Esophagus squamous epithelium (tissue), 5 donors: ENCODE measurements at places on chromosomes 16 and 17.

- no peak for DNase-seq
These were observed 8.4 kb downstream of the SLC16A5 start for GRCh38 chr17:75096082-75096625.

DNA sequence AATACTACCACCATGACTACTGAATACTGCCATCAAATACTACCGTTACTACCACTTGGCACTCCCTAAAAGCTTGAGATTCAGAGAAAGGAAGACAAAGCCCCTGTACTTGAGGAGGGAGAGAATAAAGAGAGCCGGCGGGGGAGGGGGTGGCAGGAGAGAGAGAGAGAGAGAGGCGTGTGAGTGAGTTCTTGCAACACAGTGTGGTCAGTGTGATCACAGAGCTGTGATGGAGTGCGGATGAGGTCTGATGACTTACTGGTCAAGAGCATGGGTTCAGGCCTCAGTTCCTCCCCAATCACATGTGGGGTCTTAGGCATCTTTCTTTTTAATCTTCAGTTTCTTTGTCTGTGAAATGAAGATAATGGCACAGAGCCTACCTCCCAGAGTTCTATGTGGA lies 19.2 kb downstream of the PRKCB start:
- no peak for DNase-seq

GRCh38 chr17:50382931-50383330 lies 9.9 kb downstream of the EME1 start:
- no peak for DNase-seq

- DNase-seq: no peak
These were observed 18.0 kb upstream of the KCNJ18 start for GRCh38 chr17:21674242-21674731.

DNA sequence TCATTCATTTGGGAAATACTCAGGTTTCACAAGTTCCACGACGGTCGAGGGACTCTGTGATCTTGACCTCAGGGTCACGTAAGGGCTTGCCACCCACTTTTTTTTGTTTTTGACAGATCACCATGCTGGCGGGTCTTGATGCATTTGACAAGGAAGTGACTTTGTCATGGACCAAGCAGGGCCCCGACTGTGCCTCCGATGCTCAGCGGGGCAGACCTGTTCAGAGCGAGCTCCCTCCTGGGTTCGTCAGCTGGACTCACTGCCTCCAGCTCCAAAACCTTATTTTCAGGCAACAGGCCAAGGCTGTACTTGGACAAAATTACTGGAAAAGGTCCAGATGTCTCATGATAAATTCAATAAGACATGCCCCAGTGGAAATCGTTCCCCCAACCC lies 9.0 kb upstream of the CLEC18A start:
- no peak for DNase-seq

DNA sequence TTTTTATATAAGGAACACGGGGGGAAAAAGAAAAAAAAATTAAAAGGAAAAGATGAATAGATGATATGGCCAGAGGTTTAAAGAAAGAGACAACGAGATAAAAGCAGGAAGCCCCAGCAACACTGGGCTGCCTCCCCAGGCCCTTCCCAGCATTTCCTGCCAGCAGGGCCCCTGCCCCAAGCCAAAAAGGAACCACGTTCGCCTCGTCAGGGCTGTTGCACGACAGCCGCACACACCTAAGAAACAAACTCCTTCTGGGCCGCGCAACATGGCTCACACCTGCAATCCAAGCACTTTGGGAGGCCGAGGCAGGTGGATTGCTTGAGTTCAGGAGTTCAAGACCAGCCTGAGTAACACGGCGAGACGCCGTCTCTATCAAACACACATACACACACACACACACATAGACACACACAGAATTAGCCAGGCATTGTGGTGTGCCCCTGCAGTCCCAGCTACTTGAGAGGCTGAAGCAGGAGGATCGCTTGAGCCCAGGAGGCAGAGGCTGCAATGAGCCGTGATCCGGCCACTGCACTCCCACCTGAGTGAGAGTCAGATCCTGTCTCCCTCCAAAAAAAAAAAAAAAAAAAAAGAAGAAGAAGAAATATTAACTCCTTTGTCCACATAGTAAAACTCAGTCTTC lies 83.0 kb downstream of the ANKRD11 start:
- no peak for DNase-seq

DNA sequence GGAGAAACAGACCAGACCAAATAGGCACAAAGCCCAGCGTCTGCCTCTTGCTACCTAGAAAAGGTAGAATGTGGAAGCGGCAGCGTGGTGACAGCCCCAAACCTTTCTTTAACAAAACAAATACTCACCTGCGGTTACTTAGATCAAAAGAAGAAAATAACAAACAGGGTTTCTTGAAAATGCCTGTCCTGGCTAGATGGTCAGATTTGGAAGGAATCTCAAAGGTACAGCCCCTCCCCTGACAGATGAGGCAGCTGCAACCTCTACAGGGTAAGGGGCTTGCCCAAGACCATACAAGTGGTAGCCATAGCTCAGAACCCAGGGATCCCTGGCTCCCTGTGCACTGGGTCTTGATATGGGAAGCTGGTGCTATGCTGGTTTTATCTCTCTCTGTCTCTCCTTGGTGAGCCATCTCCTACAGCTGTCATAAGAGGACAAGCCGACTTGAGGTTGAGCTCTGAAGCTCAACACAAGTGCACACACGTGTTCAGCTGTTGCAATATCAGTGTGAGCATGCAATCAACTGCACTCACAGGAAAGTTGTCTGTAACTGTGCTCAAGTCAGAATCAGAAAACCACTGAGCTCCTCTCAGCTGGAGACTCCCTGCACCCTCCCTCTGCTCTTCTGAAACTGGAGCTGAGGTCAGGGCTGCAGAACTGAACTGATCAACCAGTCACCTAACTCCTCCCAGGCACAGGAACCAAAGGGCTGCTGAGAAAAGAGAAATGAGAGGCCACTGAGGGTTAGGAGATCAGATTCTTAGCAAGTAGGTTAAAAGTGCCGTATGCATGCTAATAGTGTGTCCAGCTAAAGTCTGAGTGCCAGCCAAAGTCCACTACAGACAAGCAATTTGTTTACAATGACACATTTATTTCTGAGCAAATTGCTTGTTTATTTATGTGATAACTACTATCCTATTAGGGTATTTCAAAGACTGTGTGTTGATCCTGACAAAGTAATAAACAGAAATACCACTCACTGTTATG lies 6.1 kb upstream of the RNF157 start:
- no peak for DNase-seq

GRCh38 chr17:76076765-76077583 lies 2.0 kb upstream of the ZACN start:
- DNase-seq: no peak

- no peak for DNase-seq
These were observed 22.0 kb upstream of the NPTX1 start for GRCh38 chr17:80498242-80498919.

DNA sequence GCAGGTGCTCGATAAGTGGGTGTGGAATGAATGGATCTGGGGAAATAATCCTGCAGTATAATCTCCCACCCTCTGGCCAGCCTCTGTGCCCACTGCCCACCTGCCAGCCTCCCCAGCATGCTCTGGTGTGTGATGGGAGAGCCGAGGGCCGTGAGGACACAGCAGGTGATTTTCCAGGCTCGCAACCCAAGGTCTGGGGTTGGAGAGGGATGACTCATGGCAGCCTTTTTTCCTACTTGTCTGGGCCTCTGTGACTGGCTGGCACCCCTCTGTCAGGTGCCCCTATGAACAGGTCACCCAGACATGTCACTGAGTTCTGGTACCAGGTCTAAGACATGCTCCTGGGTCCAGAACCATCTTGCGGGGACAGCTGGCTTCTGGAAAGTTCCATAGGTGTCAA lies 385.7 kb upstream of the TNRC6C start:
- DNase-seq: no peak

- no peak for DNase-seq
These were observed 17.1 kb upstream of the PHF12 start for GRCh38 chr17:28968231-28968913.

DNA sequence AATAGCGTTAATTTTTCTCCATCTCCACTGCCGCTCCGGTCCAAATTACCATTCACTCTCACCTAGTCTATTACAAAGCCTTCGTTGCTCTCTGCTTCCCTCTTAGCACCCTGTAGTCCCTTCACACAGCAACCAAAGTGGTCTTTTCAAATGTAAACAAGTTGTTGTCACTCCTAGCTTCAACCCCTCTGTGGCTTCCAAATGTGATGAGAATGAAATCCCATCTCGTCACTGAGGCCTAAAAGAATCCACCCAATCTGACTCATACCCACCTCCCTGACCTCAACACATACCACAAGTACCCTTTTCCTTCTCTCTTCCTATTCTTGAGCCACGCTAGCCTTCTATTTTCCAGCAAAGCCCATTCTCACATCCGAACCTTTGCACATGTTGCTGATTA lies 2.2 kb upstream of the PELP1 start:
- DNase-seq: no peak
